ENCODE measurements at places on chromosomes 3 and 15. TPM values are rescaled to one million over a fixed set of nuclear protein-coding genes. Genes with fewer than 3 reads are reported as not detected.

DNA sequence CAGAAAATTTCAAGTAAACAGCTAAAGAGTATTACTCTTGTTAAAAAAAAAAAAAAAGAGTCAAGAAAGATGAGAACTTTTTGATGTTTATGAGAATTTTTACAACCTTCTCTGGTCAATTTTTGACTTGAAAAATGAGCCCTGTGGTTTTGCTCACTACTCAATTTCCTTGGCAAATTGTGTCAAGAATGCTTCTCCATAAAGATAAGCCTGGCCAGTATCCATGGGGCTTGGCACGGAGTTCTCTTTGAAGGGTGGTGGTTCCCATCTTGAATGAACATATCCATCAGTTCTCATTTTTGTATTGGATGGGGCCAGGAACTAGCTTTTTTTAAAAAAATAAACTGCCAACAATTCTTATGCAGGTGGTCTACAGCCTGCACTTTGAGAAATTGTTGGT, 179.9 kb downstream of the RYR3 start:
- no peak for DNase-seq

The GASK1A gene
- polyA plus RNA-seq = 3.5 TPM

DNA sequence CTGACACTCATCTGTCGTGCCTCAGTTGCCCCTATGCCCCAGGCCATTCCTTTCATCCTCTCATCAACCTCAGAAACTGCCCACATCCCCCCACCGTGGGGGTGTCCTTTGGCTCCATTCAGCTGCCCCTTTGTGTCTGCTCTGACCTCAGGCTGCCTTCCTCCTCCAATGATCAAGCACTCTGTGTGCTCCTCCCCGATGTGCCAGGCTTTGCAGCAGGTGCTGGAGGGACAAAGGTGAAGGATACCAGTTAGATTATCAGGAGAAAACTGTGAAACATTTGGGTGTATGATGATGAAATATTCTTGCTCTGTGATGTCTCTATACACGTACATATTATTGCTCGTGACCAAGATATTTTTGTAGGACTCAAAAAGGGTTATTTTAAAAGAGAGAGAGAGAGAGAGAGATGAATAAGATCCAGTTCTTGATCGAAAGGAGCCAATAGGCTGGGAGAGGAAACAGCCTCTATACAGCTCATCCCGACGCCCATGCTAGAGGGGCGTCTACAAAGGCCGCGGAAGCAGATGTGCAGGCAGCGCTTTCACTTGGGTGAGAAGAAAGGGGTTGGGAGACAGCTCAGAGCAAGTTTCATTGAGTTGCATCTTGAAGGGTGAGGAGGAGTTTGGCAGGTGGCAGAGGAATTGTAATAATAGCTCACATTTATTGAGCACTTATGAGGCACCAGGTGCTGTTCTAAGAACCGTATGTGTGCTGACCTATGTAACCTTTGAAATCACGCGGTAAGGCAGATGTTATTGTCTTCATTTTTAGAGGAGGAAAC, 28.3 kb upstream of the ADCY5 start:
- no peak for DNase-seq

DNA sequence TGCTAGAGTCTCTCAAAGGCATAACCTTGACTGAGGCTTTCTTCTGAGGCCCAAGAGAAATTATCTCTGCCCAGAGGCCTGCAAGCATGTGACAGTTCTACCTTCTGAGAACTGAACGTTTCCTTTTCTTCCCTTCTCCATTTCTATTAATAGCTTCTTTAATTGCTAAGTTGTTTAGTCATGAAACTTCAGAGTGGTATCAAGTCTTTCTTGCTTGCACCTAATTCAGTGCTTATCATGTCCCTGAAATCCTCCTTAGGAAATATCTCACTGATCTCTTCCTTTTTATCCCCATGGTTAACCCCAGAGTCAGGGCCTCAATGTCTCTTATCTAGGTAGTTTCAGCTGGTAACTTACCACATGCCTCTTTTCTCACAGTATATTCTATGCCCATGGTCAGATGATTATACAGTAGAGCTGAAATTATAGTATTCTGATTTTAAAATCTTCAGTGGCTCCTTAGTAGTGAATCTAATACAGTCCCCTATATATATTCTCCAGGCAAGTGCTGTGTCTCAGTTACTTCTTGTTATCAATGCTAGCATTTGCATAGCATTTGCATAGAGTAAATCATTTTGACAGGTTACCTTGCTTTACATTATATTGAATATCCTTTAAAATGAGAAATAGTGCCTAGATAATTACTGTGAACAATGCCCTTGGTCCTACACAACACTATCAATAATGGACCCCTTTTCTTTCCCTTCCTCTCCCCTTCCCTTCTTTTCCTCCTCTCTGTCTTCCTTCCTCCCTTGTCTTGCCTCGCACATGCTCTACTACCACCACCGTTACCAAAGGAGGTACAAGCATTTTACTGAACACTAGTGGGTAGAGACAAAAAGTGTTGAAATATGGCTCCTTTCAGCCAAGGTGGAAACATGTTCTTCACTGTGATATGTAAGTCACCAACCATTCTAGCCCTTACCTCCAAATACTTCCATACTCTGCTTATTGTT, 33.0 kb downstream of the KBTBD8 start:
- no peak for DNase-seq

DNA sequence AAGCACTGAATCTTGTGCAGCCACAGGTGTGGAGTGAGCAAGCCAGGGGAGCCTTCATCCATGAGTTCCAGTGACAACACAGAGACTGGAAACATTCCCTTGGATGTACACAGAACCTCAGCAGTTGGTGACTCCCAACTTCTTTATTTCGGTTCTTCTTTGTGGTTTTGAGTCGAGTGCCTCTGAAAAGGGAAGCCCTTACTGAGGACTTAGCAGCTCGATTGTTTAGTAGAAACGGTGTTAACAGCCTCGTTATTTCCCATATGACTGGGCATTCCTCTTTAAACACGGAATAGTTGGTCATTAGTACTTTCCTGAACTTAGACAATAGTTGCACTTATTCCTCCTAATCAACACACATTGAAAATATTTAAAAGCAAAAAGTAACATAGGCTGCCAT, 7.7 kb downstream of the SLCO3A1 start:
- no peak for DNase-seq

- no peak for DNase-seq
Measured at GRCh38 chr3:188867691-188868265, 304.0 kb upstream of the TPRG1 start.

GRCh38 chr3:44072601-44073540, 168.8 kb upstream of the TOPAZ1 start:
- no peak for DNase-seq

The SLC22A13 gene
- 1.5 TPM for polyA plus RNA-seq

The HHATL gene
- 0.74 TPM for polyA plus RNA-seq

The CTXN2 gene
- 0.10 TPM for polyA plus RNA-seq

GRCh38 chr3:23465569-23465968, 262.4 kb downstream of the UBE2E2 start:
- no peak for DNase-seq

GRCh38 chr3:30908456-30909037, 14.1 kb upstream of the GADL1 start:
- no peak for DNase-seq

GRCh38 chr15:94844198-94844537, 612.8 kb downstream of the MCTP2 start:
- no peak for DNase-seq

DNA sequence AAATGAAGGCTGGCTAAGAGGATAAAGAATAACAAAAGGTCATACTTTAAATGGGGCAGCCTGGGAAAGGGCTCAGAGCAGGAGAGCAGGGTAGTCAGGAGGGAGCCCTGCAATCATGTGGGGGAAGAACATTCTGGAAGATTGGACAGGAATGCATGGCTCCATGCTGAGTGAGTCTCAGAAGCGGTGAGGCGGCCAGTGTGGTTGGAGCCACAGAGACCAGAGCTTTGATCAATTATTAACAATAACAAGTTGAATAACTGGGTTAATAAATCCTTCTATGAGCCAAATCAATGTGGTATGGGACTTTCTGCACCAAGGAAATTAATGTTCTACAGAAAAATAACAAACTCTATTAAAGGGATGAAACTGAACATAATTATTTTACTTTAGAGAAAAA, 57.9 kb upstream of the DCUN1D1 start:
- no peak for DNase-seq

The EFL1 gene
- polyA plus RNA-seq = 26.5 TPM

GRCh38 chr3:171358181-171358880, 101.9 kb downstream of the TNIK start:
- DNase-seq = no peak

GRCh38 chr3:105042586-105042985, 324.1 kb upstream of the ALCAM start:
- no peak for DNase-seq

The LMCD1 gene
- 29.5 TPM for polyA plus RNA-seq

The CRTC3 gene
- 27.0 TPM for polyA plus RNA-seq

The VEPH1 gene
- 56.3 TPM for polyA plus RNA-seq

GRCh38 chr3:149234671-149235245, 13.1 kb upstream of the CP start:
- DNase-seq = no peak

All from left renal cortex interstitium (tissue), 4 donors.